ENCODE measurements at places on chromosomes 6 and 20. TPM values are rescaled to one million over a fixed set of nuclear protein-coding genes. Genes with fewer than 3 reads are reported as not detected.

DNA sequence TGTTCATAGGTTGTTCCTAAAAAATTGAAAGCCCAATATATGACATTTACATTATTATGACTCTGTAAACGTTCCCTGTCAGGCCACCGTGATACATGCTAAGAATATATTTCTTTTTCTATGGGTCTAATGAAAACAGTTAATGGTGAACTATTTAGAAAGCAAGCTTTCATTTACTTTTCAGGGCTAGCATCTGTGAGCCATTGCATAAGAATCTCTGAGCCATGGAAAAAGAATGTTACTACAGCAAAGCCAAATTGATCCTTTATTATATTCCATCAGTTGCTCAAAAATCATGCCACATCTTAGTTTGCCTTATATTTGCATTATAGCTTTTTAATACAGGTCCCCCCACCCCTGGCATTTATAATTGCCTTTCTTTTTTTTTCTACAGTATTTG is 275.5 kb downstream of the ZFAND3 start:
- H3K4me3 ChIP-seq = no peak overlapping the region
- no peak for DNase-seq
- no peak overlapping the region for H3K27ac ChIP-seq
- H3K36me3 ChIP-seq = peaks cover 3% of the 10 kb centered on the region
- peaks cover 2% of the 10 kb centered on the region for H3K4me1 ChIP-seq

DNA sequence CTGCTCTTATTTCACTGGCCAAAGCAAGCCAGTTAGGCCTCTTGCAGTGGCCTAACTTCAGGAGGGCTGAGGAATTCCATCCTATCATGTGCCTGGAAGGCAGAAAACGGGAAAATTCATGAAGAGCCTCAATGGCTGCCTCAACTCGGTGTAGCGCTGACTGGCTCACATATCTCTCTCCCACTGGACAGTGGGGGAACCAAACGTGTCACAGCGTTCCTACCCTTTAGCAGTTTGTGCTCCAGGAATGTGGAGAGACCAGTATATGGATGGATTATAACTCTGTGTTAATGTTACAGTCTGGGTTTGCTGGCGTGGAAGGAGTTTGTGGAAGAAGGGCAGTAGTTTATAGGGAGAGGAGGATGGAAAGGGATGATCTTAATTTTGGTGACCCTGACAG is 11.8 kb upstream of the C2 start:
- no peak overlapping the region for H3K4me3 ChIP-seq
- DNase-seq = no peak
- H3K27ac ChIP-seq = no peak overlapping the region
- no peaks in the 10 kb centered on the region for H3K36me3 ChIP-seq

DNA sequence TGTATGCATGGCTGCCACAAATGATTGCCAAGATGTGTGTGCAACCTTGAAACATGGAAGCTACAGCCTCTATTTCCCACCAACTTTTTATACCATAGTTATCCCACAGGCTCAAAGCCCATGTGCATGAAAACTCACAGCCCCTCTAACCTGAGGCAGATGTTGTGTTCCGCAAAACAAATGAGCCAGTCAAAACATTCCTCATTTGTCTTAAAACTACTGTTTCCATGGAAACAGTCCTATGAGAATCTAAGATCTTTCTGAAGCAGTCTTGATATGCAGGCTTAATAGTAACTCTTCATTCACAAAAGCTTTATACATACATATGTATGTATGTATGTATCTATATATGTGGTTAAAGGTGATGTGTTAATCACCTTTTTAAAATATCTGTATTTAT is 31.2 kb upstream of the MANEA start:
- H3K4me1 ChIP-seq = no peaks in the 10 kb centered on the region
- DNase-seq = no peak
- H3K4me3 ChIP-seq = no peak overlapping the region
- no peak overlapping the region for H3K27ac ChIP-seq
- H3K36me3 ChIP-seq = no peaks in the 10 kb centered on the region

GRCh38 chr6:160742090-160742489 is 40.0 kb downstream of the PLG start:
- no peak overlapping the region for H3K27ac ChIP-seq
- no peaks in the 10 kb centered on the region for H3K36me3 ChIP-seq
- no peaks in the 10 kb centered on the region for H3K4me1 ChIP-seq
- H3K4me3 ChIP-seq = no peak overlapping the region
- peaks cover 6% of the 10 kb centered on the region for H3K27me3 ChIP-seq

Gene DDO
- not detected for total RNA-seq
